Activated naive CD4-positive, alpha-beta T cell treated with Interleukin-2 at 50 U/mL for 16 hours (primary cell): ENCODE measurements at places on chromosomes 5 and 9.

DNA sequence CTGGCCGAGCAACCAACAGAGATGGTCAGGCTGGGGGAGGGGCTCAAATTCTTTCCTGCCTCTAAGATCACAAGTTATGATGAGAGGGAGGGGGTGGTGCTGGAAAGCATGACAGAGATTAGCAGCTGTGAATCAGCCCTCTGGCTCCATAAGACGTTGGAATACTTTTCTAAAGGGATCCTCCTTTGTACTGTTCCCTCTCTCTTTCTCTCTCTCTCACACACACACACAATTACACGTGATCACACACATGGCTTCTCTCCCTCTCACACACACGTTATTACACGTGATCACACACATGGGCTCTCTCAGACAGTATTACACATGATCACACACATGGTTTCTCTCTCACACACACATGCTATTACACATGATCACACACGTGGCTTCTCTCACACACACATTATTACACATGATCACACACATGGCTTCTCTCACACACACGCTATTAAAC, at the start of gene SLC45A2:
SLC45A2 (minus strand) TSS at position 23 of the 454 bp plus-strand sequence. CDS start 110 bp downstream, outside the sequence.
- no peak for DNase-seq

DNA sequence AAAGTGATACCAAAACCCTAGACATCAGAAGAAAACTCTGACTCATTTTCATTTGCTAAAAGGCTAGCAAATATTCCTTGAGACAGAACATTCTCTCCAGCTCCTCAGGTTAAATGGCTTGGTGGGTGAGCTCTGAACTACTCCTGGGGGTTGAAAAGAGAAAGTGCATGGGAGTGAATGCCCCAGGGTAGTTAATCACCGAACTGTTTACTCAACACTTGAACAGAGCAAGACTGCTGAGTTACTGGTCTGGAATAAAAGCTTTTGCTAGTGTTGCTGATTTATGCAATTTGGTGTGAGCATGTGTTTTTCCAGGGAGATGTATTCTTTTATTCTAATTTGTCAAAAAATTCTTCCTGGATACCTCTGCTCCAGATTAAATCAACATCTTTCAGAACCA, 88.3 kb upstream of the PRDM9 start:
- DNase-seq, result no peak

DNA sequence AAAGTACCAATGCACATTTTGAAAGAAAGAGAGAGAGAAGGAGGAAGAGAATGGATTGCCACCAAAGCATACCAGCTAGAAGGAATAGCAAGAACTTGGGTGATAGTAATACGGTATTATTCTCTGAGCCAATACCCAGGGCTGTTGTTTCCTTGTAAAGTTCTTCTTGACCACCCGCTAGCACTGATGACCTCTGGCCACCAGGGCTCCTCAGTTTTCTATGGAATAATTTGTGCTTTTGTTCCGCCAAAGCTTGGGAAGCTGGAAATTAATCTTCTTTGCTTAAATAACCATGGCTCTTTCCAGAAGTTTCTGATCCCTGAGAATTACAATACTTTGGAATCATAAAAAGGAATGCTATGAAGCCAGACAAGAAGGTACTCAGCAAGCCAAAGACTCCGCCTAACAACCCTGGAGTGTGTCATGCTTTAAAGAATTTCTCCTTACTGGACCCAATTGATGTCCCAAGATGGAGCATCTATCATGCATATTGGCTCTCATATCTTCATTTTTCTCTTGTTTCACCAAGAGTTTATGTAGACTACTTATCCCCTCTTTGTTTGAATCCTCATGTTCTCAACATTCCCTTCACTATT, 29.8 kb downstream of the OR2K2 start:
- DNase-seq, result no peak

DNA sequence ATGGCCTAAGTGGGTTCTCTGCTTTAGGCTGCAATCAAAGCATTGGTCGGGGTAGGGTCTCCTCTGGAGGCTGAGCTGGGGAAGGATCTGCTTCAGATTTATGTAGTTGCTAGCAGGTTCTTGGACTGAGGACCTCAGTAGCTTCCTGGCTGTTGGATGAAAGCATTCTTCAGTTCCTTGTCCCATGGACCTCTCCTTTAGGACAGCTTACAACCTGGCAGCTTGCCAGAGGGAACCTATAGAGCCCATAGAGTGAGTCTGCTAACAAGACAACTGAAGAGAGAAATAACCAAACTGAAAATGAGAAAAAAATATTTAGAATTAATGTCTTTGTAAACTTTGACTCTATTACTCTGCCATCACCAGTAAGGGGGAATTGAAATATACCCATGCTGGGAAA, 12.4 kb downstream of the MRPS30 start:
- DNase-seq, result no peak

DNA sequence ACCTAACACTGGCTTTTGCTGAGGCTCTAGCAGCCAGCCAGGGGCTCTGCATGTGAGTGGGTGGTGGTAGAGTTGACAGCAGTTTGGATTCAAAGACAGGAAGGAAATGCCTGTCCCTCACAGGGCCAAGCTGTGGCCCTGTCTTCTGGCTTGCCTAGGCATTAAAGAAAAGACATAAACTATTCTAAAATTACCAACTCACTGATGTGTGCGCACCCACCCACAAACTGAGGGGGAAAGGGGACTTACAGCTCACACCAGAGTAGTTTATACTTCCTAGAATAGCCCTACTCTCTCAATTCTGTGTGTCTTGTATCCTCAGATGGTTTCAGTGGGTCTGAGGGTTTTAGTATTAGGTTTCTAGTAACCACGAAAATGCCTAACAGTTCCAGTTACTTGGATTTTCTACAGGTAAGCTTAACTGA, 18.3 kb upstream of the IL13 start:
- DNase-seq, result no peak

GRCh38 chr5:153569036-153569435, 78.6 kb downstream of the GRIA1 start:
- DNase-seq, result no peak

DNA sequence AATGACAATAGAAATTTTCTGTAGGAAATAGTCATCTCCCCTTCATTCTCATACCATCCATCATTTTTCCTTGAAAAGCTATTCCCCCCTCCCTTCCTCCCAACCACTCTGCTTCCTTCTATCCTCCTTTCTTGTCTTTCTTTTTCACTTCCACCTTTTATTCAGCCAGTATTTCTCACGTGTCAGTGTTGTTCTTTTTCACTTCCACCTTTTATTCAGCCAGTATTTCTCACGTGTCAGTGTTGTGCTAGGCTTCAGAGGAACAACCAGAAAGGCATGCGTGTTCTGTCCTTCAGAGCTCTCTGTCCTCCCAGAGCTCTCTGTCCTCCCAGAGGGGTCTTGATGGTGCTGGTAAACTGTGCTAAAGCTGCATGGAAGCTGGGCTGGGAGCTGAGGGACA, 419.6 kb downstream of the GADD45G start:
- no peak for DNase-seq

- DNase-seq, result no peak
Measured at GRCh38 chr9:127088724-127089615, 33.5 kb downstream of the ANGPTL2 start.

GRCh38 chr9:136306211-136307208, 2.6 kb upstream of the CCDC187 start:
- no peak for DNase-seq

DNA sequence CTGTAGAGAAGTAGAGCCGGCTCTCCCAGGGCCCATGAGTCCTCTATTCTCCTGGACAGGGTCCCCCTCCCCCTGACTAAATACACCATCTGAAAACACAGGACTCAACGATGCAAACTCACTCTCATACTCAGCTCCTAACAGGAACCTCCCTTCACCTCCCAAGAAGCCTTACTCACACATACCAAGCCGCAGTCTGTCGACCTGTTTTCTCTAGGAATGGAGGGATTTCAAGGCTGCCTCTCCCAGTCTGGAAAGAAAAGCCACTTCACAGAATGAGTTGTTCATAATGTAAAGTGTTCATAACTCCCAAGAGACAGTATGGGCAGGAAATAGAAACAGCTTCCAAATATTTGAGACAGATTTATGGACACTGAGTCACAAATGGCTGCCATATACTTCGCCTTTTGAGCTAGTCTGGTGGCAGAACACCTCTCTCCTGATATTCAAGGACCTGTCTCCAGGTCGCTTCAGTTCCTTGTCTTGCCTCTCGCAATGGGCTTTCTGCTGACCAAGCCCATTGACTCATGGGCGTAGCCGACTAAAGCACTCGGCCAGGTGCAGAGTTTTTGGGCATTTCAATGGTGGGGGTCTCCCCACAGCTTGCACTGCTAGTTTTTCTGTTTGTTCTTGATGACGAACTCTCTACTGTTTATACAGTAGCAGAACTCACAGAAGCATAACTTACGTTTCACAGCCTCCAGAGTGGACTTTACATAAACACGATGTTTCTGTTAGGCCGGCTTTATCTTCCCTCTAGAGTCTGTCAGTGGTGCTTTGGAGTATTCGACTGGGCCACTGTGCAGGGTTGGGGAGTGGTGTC, 25.0 kb upstream of the IL17B start:
- no peak for DNase-seq

DNA sequence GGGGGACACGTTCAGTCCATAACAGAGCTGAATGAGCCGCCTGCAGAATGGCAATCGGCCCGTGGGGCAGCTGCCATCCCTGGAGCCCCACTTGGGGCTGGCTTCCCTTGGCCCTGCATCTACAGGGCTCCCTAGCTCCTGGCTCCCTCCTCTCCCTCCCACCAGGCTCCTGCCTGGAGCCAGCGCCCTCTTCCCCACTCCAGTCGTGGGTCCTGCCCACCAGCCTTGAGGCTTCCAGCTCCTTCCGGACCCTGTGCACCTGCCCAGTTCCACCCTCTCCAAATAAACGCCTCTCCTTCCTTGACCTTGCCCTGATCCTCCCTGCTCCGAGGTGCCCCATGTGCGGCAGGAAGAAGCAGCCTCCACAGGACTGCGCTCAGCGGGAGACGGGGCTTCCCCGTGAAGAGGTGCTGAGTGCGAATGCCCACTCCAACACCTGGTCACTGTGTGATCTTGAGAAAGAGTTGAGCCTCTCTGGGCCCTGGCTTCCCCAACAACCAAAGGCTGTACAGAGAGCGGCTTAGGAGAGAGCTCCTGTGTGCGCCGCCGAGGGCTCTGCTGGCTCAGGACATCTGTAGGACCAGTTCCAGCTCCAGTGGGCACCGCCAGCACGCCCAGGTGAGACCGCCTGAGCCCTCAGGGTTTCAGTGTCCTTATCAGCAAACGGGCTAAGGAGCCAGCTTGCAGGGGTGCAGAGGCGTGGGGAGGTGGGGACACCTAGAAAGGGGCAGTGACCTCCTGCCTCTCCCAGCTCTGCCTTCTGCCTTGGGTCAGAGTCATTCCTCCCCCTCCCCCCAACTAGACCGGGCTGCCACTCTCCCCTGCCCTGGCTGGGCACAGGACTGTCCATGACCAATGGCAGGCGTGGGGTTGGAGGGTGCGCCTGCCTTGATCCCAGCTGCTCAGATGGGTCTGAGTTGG, 12.1 kb downstream of the C9orf50 start:
- no peak for DNase-seq

DNA sequence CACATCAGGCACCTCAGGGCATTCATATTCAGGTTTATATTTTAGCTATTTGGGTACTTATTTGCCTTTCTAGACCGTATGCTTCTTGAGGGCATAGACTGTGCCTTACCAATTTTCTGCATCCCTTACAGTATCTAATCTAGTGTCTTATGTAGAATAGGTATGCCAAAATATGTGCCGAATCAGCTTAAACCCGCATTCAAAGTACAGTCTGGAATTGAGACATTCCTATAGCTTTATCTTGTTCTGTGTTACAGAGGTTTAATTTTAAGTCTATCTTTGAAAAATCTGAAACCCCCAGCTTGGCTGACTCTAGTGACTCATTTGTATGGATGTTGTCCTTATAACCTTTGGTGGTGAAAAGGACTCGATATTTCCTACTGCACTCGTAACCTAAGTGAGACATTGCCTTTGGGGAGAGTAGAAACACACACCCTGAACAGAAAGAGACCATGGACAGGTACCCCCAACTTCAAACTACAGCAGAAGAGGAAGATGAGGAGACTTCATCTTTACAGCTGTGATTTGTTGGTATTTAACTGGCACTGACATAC, 27.0 kb upstream of the TMOD1 start:
- DNase-seq, result no peak

DNA sequence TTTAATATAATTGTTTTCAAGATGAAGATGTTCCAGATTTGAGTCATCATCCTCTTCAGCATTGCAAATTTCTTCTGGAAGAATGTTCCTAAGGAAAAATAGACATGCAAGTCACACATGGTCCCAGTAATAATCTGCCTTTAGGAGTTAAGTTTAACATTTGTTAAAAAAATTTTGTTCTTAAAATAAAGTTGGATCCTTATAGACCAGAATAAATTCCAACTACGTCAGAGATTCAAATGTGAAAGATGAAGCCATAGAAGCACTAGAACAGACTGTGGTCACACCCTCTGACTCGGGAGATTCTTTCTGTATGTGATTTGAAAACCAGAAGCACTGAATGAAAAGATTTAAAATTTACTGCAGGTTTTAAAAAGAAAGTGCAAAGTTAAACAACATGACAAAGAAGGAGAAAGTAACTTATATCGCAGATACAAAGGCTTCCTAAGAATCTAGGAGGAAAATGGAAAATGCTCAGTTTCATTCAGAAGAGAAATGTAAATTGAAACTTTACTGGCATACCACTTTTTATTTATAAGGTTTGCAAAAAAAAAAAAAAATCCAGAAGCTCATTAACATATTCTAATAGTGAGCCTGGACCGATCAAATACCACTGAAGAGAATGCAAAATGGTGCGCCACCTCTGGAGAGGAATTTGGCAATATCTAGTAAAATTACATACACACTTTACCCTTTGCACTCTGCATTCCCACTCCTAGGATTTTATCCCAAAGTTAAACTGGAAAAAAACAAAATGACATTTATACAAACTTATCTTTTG, 14.3 kb upstream of the ASPN start:
- DNase-seq, result no peak
